Kidney capillary endothelial cell (primary cell): ENCODE measurements at places on chromosomes 13 and 19.

- no peak for DNase-seq
Observed at GRCh38 chr13:77300176-77301037, 26.5 kb downstream of the MYCBP2 start.

DNA sequence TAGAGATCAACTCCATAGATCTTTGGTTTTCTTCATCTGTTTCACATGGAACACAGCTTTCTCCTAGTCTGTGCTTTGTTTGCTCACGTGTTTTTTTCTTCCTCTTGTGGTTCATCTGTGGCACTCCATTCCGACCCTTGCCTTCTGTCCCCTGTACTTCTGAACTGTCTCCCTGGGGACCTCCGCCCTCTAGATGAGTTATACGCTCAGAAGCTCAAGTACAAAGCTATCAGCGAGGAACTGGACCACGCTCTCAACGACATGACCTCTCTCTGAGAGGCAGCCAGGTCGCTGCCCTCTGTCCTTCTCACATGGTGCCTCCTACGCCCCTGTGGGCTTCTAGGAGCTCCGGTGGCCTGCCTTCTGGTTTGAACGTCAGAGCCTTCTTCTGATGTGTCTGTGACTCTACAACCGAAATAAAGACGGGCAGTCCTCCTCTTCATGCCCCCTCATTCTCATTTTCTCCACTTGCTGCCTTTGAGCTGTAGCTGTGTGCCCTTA is 16.6 kb upstream of the RAB8A start:
- DNase-seq: no peak

DNA sequence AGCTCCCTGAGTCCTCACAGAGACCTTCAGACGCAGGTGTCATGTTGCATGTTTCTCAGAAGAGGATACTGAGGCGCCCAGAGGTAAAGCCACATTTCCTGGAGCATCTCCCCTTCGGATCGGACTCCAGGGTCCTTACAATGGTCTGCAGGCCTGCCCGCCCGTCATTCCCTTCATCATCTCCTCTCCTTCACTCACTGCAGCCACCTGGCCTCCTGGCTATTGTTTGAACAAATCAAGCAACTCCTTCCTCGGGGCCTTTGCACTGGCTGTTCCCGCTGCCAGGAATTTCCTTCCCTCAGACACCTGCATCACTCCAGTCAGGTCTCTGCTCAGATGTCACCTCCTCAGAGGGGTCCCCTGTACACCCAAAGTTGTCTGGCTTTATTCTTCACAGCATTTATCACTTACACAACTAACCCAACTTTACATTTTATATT is 20.3 kb downstream of the CEACAM16 start:
- no peak for DNase-seq

- DNase-seq: no peak
Observed at GRCh38 chr13:23794267-23795161, 94.7 kb downstream of the MIPEP start.

GRCh38 chr13:21690955-21691354 is 20.1 kb downstream of the FGF9 start:
- DNase-seq: no peak

GRCh38 chr13:111143865-111144540 is 28.9 kb downstream of the ARHGEF7 start:
- DNase-seq: no peak

DNA sequence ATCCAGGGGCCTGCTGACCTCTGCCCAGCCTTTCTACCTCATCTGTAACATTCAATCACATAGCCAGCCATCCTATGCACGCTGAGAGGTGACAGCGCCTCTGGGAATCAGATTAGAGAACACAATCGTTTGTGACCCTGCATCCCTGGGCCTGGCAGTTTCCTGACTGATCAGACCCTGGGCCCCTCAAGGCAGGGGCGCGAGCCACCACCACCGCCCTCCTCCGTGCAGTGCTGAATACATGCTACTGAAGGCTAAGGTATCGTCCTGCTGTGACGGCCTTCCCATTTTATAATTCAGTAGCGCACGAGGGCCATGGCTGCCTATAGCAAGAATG is 1.3 kb downstream of the TMTC4 start:
- DNase-seq: peak; percentile 11

GRCh38 chr13:71879129-71879535 is 12.1 kb upstream of the DACH1 start:
- peak; percentile 52 for DNase-seq

DNA sequence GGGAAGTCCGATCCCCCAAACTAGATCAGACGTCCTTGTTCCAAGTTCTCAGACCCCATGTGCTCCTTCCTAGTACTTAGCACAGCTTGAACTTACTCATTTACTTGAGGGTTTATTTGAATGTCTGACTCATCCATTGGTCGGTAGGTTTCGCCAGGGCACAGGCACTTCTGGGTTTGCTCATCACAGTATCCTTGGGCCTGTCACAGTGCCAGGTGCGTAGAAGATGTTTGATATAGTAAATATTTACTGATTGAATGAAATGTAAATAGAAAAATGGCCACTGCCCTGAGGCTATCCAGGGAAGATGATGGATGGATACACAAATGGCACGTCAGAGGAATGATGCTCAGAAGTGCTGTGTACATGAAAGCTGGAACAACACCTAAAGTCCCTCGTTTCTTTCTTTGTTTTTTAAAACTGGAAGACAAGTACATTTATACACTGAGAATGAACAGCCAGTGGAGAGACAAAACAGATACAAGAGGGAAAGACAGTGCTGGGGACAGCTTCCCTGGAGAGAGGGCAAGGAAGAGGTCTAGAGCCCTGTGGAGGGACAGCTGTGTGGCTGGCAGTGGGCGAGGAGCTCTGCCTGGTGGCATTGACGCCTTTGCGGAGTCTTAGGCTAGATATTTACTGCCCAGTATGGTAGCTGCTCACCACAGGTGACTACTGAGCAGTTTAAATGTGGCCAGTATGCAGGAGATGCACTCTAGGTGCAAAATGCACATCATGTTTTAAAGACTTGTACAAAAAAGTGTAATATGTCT is 31.2 kb upstream of the KL start:
- no peak for DNase-seq

- DNase-seq: no peak
Observed at GRCh38 chr19:2087621-2088100, 8.5 kb downstream of the MOB3A start.

- no peak for DNase-seq
Observed at GRCh38 chr19:1019980-1020867, 699 bp downstream of the TMEM259 start.

DNA sequence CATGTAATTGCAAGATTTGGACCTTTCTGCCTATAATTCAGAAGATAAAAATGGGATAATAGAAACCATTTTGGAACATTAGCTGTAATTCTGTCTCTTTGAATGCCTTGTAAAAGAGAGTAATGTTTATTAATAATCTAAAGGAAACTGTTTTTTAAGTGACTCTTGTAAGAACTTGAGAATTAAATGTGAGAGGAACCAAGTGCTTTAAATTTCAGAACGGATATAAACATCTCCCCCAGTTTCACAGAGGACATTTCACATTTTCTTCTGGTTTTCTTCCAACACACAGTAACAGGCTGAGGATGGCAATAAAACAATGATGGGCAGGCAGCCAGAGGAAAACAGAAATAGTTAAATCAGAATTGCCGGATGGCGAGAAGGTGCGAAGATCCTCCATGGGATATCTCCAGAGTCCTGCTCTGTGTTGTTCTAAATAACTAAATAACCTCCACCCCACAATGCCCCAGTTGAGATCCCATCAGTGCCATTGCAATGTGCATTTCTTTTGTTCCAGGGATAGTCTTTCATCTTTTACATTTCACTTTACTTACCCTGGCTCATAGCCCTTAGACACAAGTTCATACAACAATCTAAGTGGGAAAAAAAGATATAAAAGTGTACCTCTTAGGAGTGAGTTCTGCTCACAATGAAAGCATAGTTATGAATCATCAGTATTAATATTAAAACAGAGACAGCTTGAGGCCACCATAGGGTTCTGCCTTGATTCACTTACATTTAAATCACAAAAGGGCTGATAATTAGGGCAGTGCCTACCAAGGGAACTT is 73.3 kb downstream of the TNFRSF19 start:
- no peak for DNase-seq

- no peak for DNase-seq
Observed at GRCh38 chr19:58560921-58561320, 2.5 kb upstream of the UBE2M start.

DNA sequence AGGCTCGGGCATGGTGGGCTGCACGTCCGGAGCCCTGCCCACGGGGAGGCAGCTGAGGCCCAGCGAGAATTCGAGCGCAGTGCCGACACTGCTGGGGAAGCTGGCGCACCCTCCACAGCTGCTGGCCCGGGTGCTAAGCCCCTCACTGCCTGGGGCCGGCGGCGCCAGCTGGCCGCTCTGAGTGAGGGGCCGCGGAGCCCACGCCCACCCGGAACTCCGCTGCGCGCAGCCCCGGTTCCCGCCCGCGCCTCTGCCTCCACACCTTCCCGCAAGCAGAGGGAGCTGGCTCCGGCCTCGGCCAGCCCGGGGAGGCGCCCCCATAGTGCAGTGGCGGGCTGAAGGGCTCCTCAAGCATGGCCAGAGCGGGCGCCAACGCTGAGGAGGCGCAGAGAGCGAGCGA is 2080.4 kb downstream of the PCDH9 start:
- no peak for DNase-seq
